ENCODE measurements at places on chromosomes 4 and X.

- no peak for DNase-seq
Measured at GRCh38 chr4:74386159-74386558, 21.2 kb downstream of the EREG start.

- no peak for DNase-seq
Measured at GRCh38 chr4:107800706-107801105, 24.0 kb upstream of the SGMS2 start.

- no peak for DNase-seq
Measured at GRCh38 chr4:115360431-115360830, 247.0 kb upstream of the NDST4 start.

- DNase-seq: peak; percentile 36
Measured at GRCh38 chr4:47533689-47534347, 48.7 kb downstream of the ATP10D start.

DNA sequence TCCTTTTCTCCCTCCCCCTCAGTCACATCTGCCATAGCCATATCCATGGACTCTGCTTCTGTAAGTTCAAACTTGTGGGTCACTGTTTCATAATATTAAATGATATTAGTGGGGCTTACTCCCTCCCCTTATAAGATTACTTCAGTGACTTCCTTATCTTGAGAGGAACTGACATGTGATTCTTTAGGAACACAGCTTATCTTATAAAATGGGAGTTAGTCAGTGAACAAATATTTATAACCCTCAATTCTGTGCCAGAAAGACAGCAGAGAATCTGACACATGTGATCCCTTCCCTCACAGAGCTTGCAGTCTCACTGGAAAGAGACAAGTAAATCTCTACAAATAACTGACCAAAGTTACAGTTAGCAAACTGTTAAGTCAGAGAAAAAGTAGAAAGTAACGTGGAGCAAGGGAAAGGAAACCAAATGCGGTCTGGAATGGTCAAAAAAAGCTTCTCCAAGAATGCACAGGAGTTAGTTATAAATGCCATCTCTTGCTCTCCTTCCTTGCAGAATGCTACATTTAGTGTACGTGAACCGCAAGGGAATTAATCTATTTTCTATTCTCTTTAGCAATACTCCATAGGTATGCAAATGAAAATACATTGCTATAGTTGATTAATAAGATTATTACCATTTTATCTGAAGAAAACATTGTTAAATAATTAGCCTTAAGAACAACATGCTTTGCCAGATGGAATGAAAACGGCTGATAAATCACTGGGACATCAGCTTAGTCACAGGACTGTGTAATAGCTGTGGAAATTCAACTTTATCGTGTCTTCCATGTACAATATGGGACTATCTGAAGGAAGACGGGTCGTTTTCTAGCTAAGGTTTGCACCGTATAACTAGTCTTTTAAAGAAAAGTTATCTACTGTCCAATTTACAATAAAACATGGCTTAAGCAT lies 29.0 kb downstream of the SGMS2 start:
- DNase-seq: peak; percentile 65
